ENCODE measurements at places on chromosomes 2 and 18.

DNA sequence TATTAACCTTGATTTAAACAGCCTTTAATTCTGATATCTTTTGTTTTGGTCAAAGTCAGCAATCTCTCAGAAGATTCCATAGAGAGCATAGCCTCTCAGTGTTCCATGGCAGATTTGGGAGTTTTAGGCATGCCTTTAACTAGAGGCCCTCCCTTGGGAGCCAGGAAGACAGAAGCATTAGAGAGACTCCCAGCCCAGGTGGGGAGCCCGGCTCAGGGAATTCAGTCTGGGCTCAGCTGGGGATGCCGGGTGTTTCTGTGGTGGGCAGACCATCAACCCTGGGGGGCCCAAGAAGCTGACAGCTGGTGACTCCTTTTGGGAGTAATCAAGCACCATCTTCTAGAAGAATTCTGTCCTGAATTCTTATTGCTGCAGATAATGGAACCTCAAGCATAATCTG lies 99.7 kb upstream of the CELF4 start:
- no peak for DNase-seq

GRCh38 chr2:129233751-129234406 lies 745.6 kb upstream of the RAB6C start:
- no peak for DNase-seq

DNA sequence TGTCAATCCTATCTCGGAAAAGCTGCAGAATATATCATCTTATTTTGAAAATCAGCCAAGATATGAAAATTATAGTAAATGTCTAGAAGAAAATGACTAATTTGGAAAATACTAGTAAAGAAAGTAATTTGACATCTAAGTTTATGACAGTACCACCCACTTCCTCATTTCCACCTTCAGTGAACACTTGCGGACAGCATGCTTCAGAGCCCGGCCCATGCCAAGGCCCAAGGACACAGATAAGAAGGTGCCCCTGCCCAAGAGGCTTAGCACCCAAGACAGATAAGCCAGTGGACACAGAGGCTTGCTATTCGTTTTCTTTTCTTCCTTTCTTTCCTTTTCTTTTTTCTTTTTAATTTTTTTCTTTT lies 4.8 kb upstream of the KCNG2 start:
- no peak for DNase-seq

DNA sequence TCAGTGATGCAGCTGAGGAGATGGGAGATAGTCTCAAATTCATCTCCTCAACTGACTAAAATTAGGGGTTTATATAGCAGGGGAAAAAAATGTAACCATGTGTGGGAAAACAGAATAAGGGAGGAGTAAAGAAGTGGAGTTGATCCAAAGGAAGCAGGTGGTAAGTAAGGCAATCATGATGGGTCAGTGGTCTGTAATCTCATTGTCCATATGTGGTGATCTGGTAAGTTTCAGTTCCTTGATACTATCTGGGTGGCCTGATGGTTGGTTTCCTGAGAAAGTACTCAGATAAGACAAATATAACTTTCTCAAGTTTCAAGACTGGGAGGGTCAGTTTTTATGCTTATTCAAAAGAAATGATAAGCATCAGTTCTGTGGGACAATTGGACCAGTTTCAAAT lies 312.3 kb upstream of the KCNJ3 start:
- DNase-seq = no peak

GRCh38 chr18:9535430-9535991 lies 60.2 kb downstream of the RALBP1 start:
- no peak for DNase-seq

DNA sequence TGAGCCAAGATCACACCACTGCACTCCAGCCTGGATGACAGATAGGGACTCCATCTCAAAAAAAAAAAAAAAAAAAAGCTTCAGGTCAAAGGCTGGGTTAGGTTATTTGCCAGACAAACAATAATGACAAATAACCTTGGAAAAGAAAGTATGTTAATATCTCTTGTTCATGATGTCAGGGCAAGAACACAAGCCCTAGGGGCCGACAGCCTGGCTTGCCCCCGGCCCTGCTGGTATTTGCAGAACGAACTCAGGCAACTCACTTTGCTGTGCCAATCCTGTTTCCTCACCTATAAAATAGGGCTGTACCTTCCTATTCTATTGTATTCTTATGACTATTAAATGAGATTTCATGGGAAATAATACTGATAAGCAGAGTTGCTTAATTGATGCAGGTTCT lies 75.4 kb upstream of the CDC42EP3 start:
- DNase-seq = no peak

GRCh38 chr18:12301263-12302005 lies 6.6 kb upstream of the TUBB6 start:
- DNase-seq = no peak

DNA sequence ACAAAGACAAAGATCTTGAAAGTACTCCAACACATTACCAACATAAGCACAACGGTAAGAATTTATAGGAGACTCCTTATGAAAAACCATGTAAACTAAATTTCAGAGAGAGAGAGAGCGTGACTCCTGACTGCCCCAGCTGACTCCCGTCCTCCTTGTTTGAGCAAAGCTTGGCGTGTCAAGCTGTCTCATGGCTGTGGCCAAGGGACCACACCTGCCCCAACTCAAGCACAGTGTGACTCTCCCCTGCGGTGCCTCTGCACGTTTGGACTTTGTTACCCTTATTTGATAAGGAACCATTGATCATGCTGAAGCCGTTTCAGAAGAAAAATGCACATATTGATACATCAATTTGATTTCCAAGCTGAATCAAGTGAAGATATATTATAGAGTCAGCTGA lies 124.8 kb downstream of the COL6A3 start:
- no peak for DNase-seq

GRCh38 chr2:171146633-171147032 lies 14.1 kb downstream of the TLK1 start:
- DNase-seq = no peak

All from RCC 7860 (cell line).